Ovary (tissue), 10 donors: ENCODE measurements at places on chromosomes 7 and 10. TPM values are rescaled to one million over a fixed set of nuclear protein-coding genes. Genes with fewer than 3 reads are reported as not detected.

DNA sequence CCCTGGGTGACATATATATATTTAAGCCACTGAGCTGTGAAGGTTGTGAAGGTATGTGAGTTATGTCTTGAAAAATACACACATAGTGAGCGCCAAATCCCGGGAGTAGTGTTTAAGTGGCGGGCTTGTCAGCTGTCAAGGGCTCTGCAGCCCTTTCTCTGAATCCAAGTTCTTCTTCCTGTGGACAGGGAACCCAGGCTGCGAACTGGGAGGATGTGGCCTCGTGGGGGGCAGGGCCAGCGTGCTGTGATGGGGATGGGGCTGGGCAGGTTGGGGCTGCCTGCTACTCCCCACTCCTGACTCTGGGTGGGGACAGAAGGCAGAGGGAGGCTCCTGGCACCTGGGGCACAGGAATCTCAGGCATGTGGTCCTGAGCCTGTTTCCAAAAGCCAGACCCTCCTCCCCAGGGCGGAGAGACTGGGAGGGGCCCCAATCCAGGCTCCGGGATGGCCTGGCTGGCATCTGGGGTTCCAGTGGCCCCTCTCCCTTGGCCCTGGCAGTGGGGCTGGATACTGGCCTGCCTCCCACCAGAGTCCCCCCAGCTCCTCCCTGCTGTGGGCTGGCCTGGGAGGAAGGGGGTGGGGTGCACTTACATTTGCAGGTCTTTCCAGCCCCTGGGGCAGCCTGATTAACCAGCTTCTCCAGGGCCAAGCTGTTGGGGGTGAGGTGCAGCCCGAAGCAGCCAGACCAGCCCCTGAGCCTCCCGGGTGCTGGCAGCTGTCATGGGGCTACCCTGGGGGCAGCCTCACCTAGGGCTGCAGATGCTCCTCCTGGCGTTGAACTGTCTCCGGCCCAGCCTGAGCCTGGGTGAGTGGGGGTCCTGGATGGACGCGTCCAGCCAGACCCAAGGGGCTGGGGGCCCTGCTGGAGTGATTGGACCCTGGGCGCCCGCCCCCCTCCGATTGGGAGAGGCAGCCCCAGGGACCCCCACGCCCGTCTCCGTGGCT, at the start of gene UPK3B:
Gene UPK3B (plus strand): TSS at position 622 of the 947 bp plus-strand sequence. CDS start 101 bp downstream, at position 723.
- peaks cover 5% of the 10 kb centered on the region for H3K4me1 ChIP-seq
- no peak within 1 kb of the TSS for H3K4me3 ChIP-seq
- no peak within 1 kb of the TSS for H3K27ac ChIP-seq
- no peak for DNase-seq
- no peaks in the 10 kb centered on the region for H3K36me3 ChIP-seq

DNA sequence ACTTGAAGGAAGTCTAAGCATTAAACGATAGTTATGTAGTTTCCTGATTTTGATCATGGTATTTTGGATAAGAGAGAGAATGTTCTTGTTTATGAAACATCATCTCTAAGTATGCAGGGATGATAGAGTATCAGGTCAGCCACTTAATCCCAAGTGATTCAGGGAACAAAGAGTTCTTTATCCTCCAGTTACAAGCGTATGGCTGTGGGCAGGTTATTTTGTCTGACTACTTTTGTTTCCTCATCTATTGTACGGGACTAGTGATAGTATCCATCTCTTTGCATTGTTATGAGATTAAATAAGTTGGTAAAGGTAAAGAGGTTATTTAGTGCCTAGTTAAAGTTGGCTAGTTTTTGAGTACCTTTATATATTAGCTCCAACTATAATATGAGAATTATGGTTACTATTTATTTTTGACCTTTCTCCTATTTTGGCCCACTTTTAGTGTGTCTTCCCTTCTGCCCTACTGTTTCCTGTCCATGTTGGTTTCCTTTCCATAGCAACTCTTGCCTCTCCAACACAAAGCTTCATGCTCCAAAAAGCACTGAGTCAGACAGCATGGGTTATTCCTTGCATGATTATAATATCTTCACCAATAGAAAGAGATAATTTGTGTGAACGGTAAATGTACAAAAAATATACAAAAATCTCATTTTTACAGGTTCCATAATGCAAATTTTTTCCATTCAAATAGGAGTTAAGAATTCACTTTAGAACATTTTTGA, 65.4 kb downstream of the SP8 start:
- no peaks in the 10 kb centered on the region for H3K36me3 ChIP-seq
- no peak overlapping the region for H3K27ac ChIP-seq
- no peak for DNase-seq
- no peak overlapping the region for H3K4me3 ChIP-seq

DNA sequence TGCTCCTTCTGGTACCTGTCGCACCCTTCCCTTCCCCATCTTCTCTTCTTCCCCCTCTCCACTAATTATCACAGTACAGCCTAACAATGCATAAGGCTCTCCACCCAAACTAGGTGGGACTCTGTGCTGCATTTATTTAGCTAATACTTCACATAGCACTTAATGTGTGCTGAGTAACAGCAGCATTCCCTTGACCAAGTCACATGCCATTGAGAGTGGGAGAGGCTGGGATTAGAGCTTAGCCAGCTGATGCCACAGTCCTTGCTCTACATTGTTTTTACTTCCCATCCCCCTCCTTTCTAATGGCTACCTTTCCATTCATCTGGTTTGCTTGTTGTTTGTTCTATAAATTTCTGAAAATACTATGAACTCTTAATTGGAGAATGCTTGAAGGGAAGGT, 426.9 kb downstream of the LRMDA start:
- no peaks in the 10 kb centered on the region for H3K36me3 ChIP-seq
- no peak overlapping the region for H3K4me3 ChIP-seq
- H3K4me1 ChIP-seq: peaks cover 1% of the 10 kb centered on the region
- no peaks in the 10 kb centered on the region for H3K27me3 ChIP-seq

DNA sequence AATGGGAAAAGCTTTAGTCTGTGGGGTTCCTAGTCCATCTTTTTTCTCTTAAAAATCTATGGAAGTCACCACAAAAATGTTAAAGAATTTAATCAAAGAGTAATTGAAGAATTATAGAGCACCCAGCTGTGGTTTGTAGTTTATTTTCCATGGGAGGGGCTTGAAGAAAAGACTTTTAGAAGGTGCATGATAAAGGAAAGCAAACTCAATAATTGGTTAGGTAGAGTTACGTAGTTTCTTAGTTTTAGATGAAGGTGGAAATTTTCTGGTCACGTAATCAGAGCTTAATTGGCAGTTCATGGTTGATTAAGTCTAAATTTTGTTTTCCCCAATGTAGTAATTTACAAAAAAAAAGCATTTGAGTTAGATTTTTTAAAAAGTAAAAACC, 724 bp downstream of the ZNF107 start:
- peak overlapping the region; percentile 50 for H3K27ac ChIP-seq
- peaks cover 2% of the 10 kb centered on the region for H3K4me1 ChIP-seq
- H3K4me3 ChIP-seq: peak overlapping the region; percentile 72
- DNase-seq: no peak
- no peaks in the 10 kb centered on the region for H3K27me3 ChIP-seq

DNA sequence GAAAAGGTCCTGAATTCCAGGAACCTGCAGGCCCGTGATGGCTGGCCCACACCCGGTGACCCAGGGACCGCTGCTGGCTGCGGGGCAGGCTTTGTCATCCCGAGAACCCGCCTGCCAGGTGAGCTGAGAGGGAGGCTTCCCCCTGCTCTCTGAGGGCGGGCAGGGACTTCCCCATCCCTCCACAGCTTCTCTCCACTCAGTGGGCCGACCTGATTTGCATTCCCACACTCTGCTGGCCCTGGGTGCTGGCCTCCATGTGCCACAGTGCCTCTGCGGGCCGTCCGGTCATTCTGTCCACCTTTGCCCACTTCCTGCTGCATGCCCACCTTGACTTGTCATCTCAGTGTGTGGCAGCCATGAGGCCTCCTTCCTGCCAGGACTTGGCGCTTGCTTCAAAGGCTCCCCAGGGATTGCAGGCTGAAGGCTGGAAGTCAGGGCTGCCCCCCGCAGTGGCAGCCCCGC, 35.3 kb downstream of the PALD1 start:
- no peaks in the 10 kb centered on the region for H3K27me3 ChIP-seq
- H3K27ac ChIP-seq: no peak overlapping the region
- H3K4me1 ChIP-seq: peaks cover 36% of the 10 kb centered on the region

DNA sequence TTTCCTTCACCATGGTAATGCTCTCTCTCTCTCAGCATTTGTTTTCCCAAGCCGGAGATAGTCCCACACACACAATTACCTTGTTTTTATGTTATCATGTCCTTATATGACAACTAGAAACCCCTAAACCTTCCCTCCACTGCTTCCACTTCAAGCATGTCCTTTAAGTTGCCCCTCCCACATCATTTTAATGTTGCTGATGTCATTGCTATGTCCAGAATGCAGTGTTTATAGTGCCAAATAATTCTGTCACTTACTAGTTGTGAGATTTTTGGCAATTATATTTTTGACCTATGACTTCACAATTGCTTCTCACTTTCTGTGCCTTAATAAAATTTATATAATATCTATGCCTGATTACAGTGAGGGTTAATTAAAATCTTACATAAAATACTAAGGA, 645.9 kb downstream of the XPNPEP1 start:
- no peak for DNase-seq
- H3K27me3 ChIP-seq: no peaks in the 10 kb centered on the region
- H3K4me3 ChIP-seq: no peak overlapping the region
- no peaks in the 10 kb centered on the region for H3K4me1 ChIP-seq

GRCh38 chr7:121798453-121798840, 74.5 kb upstream of the PTPRZ1 start:
- H3K27ac ChIP-seq: no peak overlapping the region
- no peak for DNase-seq
- no peaks in the 10 kb centered on the region for H3K4me1 ChIP-seq
- no peak overlapping the region for H3K4me3 ChIP-seq
- H3K36me3 ChIP-seq: no peaks in the 10 kb centered on the region

Gene CPN1
- total RNA-seq: not detected

Gene C1GALT1
- total RNA-seq: 15.3 TPM

Gene CAV2
- total RNA-seq: 41.0 TPM

Gene TRIL
- 6.9 TPM for total RNA-seq

Gene RBP3
- total RNA-seq: not detected
